ENCODE measurements at places on chromosomes 3 and 15. TPM values are rescaled to one million over a fixed set of nuclear protein-coding genes. Genes with fewer than 3 reads are reported as not detected.

- no peak for DNase-seq
These were observed 50.3 kb upstream of the DPH6 start for GRCh38 chr15:35596285-35596684.

GRCh38 chr15:31438601-31439265 is 112.1 kb downstream of the KLF13 start:
- DNase-seq: no peak

DNA sequence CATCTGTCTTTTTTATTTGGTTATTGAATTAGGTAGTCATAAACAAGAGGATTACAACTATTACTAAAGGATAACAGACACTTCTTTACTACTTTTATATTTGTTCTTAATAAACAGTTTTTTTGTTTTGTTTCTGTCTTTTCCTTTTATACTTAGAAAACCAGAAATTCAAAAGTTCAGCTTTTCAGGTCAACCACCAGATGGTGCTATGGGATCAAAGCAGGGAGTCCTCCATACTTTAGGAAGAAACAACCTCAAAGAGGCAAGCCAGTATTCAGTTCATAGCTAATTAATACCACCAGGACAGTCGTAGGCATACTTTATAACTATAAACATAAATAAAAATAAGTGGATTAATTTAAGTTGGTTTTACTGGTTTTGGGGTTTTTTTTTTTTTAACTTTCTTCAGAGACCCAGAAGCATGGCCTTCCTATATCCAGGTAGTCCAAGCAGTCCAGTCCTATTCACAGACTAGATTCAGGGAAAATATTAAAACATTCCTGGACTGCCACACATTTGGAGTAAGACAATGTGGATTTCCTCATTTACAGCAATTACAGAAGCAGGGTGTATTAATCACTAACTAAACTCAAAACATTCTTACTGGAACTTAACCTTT is 16.0 kb upstream of the EID1 start:
- DNase-seq: no peak

Gene DNAH12
- total RNA-seq: 0.19 TPM

Gene FBXO40
- total RNA-seq: 0.06 TPM

Gene CLDN16
- total RNA-seq: not detected

All from omental fat pad (tissue), 4 donors.